ENCODE measurements at places on chromosomes 2 and 18.
A peak's percentile ranks its signal among the peaks of the same experiment; 100 is the strongest.

DNA sequence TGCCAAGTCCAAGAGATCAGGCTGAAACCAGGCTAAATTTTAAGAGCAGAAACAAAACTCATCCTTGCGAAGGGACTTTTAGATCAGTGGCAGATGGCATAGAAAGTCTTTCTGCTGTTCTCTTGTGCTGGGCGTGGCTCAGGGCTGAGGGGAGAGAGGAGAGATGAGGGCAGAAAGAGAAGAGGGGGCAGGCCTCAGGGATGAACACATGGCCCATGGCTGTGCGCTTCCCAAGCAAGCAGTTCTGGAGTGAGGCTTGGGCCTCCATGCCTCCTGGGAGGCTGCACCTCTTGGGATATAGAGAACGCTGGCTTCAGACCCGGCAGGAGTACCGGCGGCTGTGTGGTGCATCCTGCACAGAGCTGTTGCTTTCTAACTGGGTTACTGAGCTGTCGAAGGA lies 41.0 kb downstream of the HPCAL1 start:
- no peak for DNase-seq

- no peak for DNase-seq
These were observed 235.9 kb downstream of the DSEL start for GRCh38 chr18:67280486-67281242.

DNA sequence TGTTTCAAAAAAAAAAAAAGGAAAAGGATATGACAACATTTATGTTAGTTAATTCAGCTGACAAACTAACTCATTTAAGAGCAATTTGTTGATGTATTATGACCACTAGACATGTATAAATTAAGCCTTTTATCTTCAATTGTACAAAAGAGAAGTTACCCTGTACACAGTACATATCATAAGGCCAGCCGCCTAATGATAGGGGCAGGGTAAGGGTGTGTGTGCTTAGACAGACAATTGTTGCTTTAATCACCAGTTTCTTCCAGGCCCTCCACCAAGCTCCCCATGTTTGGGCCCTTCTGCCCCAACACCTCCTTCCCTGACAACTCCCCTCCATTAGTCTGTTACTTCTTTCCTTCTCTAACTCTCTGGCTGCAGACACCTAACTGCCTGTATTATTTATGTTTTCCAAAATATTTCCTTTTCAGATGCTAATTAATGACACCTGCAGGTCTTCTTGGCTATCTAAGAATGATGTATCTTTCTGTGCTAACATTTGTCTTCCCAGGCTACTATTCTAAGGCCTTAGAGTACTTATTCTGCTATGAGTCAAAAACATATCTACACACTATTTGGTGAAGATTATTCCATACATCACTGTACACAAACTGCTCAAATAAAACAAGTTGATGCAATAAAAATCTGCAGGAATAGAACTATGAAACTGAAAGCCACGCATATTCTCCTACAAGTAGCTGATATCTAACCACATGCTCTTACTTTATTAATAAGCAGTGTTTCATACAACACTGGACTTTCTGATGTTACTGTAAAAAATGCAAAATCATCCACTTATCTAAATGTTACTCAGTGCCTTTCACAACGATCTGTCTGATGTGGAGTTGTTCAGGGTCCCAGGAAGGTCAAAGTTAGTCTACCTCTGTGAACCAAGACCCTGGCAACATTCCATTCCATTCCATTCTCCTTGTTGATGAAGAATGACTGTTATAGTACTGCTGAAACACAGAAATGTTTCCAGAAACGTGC lies 26.4 kb downstream of the TMEM131 start:
- no peak for DNase-seq

GRCh38 chr18:37574113-37574512 lies 8.5 kb upstream of the CELF4 start:
- DNase-seq, result no peak

- DNase-seq, result peak; percentile 33
These were observed 136.0 kb downstream of the INSIG2 start for GRCh38 chr2:118223992-118224894.

- DNase-seq, result peak; percentile 53
These were observed 163.8 kb upstream of the STK17B start for GRCh38 chr2:196335221-196335634.

DNA sequence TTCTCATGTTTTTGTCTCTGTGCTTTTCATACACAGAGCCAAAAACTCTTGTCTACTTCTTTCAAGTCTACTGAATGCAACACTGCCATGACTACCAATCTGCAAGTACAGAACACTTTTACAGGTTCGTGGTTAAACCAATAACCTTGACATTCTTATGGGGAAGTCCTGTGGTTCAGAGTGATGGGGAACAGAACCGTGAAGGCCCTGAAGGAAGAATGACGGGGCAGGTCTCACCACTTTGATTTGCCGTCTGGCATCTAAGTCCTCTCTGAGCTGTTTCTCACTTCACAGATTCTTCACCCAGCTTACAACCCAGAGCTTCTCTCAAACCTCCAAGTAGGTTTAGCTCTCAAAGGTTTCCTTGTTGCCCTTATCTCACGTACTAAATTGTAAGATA lies 117.5 kb upstream of the SNTG2 start:
- DNase-seq, result no peak

DNA sequence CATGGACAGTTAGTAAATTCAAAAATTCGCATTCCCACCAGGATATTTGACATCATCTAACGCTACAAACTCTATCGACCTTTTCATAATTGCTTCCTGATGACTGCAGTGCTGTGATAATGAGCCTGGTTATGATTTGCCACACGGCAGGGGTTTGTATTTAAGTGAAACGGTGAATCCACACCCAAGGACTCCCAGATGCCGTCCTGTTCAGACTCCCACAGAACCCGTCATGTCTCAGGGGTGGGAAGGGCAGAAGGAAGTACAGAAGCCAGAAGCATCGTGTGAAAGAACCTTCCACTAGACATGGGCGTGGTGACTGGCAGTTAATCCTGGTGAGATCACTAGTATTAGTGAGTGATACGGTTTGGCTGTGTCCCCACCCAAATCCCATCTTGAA lies 91.2 kb upstream of the TMEM18 start:
- DNase-seq, result no peak

GRCh38 chr2:182921234-182921633 lies 54.8 kb upstream of the FRZB start:
- no peak for DNase-seq

DNA sequence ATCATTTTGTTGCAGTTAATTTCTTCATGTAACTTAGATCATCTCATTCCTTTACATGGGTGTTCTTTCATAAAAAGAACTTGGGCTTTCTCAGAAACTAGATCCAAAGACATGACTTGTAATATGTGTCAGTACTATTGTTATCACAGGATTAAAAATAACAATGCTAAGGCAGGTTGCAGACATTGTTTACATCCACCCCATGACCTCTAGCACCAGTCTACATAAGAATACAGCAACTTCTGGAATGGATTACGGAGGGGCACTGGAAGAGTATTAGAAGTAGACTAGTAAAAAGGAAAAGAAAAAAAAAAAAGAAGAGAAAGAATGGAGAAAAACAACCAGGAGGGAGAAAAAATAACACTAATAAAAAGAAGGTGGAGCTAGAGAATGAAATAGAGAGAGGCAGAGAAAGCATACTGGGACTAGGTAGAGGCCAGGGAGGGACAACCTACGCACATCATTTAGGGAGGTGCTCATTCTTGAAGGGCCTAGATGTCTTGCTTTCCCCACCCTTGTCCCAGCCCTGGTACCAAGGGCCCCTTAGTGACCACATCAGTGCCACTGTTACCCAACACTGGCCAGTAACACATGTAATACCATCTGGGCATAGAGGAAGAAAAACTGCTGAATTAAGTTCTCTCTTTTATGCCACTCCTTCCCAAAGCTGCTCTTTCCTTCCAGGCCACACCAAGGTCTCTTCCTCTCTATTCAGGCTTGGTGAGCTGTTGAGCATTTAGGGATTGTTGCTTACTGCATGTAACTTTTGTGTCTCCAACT lies 70.6 kb upstream of the KLF7 start:
- DNase-seq, result no peak
